ENCODE measurements at places on chromosomes 2 and 18.

DNA sequence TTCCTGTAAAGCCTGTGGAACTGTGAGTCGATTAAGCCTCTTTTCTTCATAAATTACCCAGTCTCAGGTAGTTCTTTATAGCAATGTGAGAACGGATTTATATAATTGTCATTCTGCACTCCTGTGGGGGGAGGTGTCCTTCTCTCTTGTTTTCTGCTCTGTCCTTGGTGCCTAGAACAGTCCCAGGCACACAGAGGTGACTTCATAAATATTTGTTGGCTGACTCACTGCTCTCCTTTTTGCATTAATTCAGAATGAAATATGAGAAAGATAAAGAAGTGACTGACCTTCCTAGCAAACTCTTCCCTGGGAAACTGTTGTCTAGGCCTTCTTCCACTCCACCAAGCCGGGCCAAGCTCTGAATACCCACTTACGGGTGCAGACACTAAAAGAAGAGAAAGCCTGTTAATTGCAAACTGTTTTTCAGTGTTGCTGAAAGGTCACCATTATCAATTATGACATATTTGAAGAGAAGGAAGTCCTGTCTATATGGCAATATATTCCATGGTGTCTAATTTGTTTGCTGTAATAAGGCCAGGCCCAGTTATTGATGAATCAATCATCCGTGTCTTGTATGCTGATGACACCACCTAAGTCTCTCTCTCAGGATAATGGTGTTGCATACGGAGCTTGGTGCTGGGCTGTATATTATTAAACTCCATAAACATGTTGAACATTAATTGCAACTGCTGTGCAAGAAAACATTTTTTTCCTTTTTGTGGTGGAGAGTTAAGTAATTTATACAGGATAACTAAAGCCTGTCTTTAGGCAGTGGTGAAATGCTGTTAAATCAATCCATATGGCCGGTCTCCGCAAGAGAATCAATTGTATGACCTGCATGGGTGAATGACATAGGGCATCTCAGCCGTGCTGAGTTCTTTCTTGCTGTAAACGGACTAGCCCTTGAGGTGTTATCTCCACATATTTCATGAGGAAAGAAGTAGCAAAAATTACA lies 567.5 kb downstream of the SLC4A3 start:
- DNase-seq: no peak

- DNase-seq: peak; percentile 42
Measured at GRCh38 chr2:238286551-238286950, 1.9 kb downstream of the PER2 start.

GRCh38 chr2:131122496-131122895 lies 17.4 kb downstream of the PLEKHB2 start:
- no peak for DNase-seq

- DNase-seq: no peak
Measured at GRCh38 chr2:74714691-74715080, 60.6 kb downstream of the SEMA4F start.

DNA sequence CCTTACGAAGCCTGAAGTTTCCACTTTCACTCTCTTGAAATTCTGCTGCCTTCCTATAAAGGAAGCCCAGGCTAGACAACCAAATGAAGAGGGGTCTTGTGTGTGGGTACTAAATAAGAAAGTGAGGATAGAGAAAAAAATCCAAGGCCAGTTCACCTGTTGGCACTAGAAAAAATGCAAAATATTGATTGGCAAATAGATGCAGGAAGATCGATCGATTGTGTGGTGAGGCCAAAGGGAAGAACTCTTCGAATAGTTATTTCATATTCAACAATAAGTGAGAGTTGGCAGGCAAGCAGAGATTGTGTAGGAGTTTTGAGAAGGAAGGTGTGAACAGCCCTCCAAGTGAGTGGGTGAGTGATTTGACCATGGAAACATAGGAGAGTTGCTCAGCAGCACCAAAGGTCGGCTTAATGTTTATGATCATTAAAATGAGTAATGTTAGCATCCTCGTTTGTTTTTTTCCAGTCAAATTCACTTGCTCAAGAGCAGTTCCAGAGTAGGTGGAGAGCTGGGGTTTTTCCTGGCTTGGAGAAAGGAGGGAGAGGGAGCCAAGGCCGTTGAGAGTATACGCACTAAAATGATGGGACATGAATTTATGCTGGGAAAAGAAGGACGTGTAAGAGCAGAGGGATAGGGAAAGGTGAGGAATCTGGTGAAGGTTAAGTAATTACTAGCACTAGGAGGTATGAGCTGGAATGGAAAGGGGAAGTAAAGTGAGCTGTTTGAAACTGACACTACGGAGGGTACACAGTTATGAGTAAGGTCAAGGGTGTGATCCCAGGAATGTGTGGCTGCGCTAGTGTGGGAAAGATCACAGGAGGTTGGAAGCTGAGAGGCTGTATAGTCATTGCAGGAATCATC lies 1.1 kb upstream of the NAPG start:
- DNase-seq: peak; percentile 73

- no peak for DNase-seq
Measured at GRCh38 chr18:22710673-22711191, 222.4 kb upstream of the RBBP8 start.

DNA sequence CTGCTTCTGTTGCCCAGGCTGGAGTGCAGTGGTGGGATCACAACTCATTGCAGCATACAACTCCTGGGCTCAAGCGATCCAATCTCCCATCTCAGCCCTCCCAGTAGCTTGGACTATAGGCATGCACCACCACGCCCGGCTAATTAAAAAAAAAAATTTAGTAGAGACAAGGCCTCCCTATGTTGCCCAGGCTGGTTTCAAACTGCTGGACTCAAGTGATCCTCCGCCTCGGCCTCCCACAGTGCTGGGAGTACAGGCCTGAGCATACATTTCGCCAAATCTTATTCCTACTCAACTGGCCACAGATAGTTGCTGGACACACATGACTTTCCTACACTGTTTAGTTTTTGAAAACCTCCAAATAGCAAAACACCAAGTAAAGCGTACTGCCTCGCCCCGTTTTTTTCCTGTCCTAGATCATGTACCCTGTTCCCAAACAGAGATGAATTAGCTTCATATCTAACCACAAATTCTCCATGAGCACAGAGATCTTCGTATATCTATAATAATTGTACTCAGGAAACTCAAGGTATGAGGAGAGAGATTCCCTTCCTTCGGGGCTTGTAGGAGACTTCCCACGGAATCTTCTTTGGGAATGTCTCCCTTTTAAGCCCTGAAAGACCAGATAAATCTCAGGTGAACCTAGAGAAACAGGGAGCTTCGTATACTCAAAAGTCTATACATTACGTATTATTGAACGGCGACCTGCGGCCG lies 598 bp upstream of the C2orf69 start:
- peak; percentile 2 for DNase-seq

DNA sequence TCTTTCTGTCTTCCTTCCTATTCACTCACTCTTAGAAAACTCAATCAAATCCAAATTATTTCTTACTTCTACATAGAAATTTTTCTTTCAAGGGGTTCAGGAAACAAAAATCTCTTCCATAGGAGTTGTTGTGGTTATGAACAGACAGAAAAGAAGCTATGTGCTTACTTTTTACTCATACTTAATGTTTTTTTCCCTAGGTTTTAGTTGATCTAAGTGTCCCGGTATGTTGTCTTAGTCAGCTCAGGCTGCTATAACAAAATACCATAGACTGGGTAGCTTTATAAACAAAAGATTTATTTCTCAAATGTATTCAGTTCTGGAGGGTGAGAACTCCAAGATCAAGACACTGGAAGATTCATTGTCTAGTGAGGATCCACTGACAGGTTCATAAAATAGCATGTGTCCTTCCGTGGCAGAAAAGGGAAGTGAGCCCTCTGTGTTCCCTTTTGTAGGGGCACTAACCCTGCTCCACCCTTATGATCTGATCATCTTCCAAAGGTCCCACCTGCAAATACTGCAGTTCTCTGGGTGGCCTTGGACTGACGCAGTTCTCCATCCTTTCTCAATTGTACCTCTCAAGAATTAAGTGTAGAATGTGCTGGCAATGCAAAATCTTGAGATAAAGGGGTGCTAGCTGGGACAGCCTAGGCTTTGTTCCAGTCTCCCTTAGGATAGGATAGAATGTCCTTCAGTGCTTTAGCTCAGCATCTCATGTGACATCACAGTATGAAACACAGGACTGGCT lies 14.4 kb upstream of the VRK2 start:
- DNase-seq: no peak

DNA sequence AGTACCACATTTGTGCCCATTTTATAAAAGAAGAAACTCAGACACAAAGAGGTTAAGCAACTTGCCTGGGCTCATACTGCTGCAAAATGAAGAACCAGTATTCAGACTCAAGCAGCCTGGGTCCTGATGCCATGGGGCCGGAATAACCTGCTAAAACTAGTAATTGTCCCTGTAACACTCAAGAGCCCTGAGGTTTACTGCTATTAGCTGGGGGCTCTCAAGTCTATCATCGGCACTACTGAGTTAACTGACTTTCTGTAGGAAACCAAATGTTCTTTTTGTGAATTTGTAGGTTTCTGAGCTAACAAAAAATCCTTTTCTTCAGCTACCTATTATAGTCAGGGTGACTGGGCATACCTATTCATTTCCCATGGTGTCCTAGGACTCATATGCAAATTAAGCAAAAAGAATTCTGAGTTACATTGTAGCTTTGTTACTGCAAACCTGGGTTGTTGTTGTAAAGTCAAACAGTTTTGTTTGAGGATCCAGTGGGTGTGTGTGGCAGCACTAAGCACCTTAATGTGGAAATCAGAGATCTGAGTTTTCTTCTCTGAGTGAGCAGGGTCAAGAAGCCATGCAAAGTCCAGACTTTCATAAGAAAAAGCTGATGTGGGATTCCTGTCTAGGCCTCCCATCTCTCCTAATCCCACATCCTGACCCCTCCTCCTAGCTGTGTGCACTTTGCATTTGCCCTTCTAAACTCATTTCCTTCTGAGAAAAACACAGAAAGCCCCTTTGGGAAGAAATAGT lies 72.4 kb upstream of the TNP1 start:
- no peak for DNase-seq

DNA sequence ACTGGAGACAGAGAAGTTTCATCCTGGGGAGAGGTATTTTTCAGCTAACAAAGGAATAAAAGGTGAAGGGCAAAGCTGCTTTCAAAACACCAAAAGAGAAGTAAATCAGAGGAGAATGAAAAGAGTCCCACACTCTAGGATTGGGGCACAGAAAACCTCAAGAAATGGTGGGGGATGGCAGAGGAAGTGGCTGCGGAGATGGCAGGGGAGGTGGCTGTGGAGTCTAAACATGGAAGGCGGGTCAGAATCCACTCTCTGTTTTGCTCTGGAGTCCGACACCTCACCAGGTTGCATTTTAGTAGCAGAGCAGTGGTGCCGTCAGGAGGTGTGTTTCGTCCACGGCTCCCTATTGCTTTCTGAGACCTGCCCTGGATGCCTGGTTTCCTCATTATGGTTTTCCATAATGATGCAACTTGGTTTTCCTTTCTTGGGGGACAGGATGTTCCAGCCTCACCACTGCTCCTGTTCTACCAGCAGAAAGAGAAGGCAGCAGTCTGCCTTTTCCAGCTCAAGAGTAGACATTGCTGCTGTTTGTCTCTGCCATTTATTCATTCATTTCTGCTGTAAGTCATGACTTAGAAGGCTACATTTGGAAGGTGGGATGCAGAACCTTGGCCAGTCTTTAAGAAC lies 188.7 kb downstream of the ANKRD44 start:
- DNase-seq: no peak

- DNase-seq: no peak
Measured at GRCh38 chr2:220127876-220128275, 500.4 kb downstream of the SLC4A3 start.

GRCh38 chr2:217517402-217517801 lies 485.4 kb downstream of the TNS1 start:
- no peak for DNase-seq

- DNase-seq: no peak
Measured at GRCh38 chr2:170733798-170734600, 18.9 kb downstream of the SP5 start.

DNA sequence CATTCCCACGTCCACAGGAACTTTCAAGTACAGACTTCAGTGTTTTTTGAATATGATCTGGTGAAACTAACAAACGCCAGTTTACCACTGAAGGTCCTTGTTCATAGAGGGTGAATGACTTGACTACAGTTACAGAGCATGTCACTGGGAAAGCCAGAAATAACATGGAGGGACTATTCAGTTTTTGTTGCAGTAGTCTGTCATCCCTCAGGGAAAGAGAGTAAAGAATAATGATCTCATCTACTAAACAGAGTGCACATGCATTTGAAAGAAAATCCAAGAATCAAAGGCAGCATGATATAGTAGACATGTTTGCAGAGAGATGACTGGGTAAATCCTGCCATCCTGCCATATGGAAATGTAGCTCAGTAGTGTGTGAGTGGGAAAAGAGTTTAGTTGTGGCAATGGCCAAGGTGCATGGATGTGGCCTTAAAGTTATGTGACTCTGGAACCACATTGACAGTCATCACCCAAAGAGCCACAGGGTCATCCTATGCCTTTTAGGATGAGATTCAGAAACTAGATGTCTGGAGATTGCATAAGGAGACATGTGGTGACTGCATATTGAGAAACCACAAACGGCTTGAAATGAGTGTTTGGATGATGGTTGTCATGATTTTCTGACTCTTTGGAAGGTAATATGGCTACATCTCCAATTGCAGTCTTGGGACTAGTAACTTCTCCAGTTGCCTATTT lies 125.3 kb upstream of the ZEB2 start:
- DNase-seq: peak; percentile 80

DNA sequence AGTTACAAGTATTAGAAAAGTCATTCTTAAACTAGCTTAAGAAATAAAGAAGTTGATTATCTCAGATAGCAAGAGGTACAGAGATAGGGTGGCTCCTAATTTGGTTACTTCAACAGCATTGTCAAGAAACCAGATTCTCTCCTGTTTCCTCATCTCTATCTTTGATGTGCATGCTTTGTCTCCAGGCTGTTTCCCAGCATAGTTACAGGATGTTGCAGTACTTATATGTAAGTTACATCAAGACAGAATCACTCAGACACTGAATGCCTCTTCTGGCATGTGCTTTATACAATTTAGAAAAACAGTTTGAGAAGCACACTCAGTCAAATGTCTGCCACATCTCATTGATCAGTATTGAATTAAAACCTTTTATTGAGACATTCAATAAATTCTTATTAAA lies 189.5 kb upstream of the UBE2E3 start:
- no peak for DNase-seq

GRCh38 chr18:3171631-3172030 lies 48.1 kb downstream of the MYOM1 start:
- no peak for DNase-seq

DNA sequence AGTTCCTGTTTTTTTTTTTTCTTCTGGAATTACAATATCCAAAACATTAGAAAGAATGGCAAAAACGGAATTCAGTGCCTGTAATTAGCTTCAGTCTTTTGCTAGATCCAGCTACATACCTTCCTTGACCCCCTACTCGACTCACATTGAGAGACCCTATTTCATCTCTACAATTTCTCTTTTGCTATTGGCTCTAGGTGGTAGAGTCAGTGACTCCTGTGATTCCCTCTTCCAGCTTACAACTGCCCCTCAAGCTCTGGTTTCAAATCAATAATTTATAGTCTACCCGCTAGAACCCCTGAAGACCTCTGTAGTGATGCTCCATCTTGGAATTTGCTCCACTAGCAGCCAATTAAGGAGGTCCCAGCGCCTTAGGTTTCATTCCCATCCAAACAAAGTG lies 125.8 kb downstream of the TMEFF2 start:
- no peak for DNase-seq

GRCh38 chr2:1203772-1204171 lies 209.5 kb upstream of the TPO start:
- no peak for DNase-seq
